Ammon's horn (tissue), 1 donor: ENCODE measurements at places on chromosomes 3 and 15.
A peak's percentile ranks its signal among the peaks of the same experiment; 100 is the strongest.

- no peak for DNase-seq
Observed at GRCh38 chr15:41692049-41692448, 31.8 kb downstream of the MGA start.

GRCh38 chr3:31882895-31883294, 98.2 kb downstream of the OSBPL10 start:
- DNase-seq: no peak

- no peak for DNase-seq
Observed at GRCh38 chr15:59904450-59905135, 99.5 kb upstream of the FOXB1 start.

DNA sequence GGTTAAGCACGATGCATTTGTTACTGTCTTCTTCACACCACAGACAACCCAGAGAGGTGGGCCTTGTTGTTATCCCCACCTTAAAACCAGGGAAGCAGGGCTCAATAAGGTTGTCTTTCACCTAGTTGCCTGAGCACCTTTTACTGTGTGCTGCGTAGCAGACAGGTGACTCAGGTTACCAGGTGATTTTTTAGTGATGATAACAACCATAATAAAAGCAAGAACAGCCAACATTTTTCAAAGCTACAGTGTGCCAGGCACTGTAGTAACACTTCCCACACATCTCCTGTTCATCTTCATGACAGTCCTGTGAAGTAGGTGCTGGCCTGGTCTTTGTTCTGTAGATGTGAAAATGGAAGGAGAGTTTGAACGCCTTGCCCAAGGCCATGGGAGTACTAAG, 132.2 kb downstream of the SLC25A26 start:
- DNase-seq: no peak

GRCh38 chr3:196246612-196247308, 30.4 kb downstream of the SLC51A start:
- no peak for DNase-seq

- no peak for DNase-seq
Observed at GRCh38 chr3:49296781-49297411, 19.9 kb upstream of the C3orf62 start.

DNA sequence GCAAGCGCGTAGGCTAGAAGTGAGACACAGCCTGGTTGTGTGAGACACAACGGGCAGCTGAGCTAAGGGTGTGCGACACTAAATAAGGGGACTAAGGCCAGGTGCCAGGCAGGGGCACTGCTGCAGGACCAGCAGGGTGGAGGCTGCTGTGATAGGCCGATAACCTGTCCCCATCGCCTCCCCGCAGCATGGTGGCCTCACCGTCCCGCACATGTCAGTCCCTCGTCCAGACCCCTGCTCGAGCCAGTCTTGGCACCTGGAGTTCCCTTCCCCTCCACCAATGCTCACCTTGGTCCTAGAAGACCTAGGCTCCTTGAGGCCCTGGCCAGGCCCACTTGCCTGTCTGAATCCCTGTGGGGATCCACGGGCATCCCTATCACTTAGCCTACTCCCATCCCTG, 96.1 kb downstream of the HMG20A start:
- no peak for DNase-seq

- DNase-seq: no peak
Observed at GRCh38 chr3:58639001-58639400, 27.6 kb downstream of the FAM3D start.

DNA sequence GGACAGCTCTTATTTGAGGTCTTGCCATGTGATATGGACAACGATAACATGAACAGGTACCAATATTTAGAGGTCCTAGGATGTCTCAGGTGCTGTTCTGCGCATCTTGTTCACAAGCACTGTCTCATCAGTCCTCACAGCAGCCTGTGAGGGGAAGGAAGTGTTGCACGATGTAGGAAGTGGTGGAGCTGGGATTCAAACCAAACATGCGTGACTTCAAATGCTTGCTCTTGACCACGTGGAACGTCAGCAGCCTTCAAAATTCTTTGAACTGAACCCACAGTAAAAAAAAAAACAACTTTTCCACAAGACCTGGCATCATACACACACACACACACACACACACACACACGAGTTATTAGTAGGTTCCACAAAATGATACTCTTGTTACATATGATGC, 153.4 kb upstream of the SMAD3 start:
- DNase-seq: peak; percentile 50

DNA sequence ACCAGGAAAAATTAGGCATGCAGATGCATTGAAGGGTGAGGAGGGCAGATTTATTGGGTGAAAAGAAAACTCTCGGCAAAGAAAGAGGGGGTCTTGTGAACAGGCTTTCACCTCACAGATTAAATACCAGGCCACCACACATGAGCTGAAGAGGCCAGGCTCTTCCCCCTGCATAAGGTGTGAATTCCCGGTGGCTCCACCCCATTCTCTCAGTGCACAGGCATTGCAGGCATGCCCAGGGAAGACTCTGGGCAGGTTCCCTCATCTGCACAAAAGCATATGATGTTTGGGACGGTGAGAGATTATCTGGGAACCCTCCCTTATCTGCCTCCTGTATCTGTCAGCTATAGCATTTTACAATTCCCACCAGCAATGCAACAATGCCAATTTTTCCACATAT, 7.2 kb upstream of the SLC35G2 start:
- no peak for DNase-seq

DNA sequence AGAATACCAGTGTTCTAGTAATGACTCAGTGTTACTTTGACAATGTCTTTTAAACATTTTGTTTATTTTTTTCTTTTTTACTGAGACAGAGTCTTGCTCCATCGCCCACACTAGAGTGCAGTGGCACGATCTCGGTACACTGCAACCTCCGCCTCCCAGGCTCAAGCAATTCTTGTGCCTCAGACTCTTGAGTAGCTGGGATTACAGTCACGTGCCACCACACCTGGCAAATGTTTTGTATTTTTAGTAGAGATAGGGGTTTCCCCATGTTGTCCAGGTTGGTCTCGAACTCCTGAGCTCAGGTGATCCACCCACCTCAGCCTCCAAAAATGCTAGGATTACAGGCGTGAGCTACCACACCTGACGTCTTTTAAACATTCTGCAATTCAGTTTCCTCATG, 15.7 kb downstream of the AQR start:
- DNase-seq: no peak

- peak; percentile 85 for DNase-seq
Observed at GRCh38 chr15:83108266-83109219, 1.1 kb downstream of the TM6SF1 start.

- no peak for DNase-seq
Observed at GRCh38 chr3:71376503-71376902, 207.0 kb downstream of the FOXP1 start.

- DNase-seq: peak; percentile 56
Observed at GRCh38 chr15:32651229-32651837, 9.8 kb downstream of the SCG5 start.
